Naive thymus-derived CD8-positive, alpha-beta T cell (primary cell): ENCODE measurements at places on chromosomes 11 and 22. TPM values are rescaled to one million over a fixed set of nuclear protein-coding genes. Genes with fewer than 3 reads are reported as not detected.
A peak's percentile ranks its signal among the peaks of the same experiment; 100 is the strongest.

SVIP gene
- total RNA-seq, result 80.7 TPM

C11orf65 gene
- total RNA-seq, result 0.75 TPM

C11orf16 gene
- total RNA-seq, result not detected

APOA5 gene
- not detected for total RNA-seq

RBX1 gene
- 37.0 TPM for total RNA-seq

CRYBB3 gene
- not detected for total RNA-seq

TPBGL gene
- total RNA-seq, result 0.16 TPM

KRTAP5-10 gene
- not detected for total RNA-seq

PRG3 gene
- total RNA-seq, result not detected

DNA sequence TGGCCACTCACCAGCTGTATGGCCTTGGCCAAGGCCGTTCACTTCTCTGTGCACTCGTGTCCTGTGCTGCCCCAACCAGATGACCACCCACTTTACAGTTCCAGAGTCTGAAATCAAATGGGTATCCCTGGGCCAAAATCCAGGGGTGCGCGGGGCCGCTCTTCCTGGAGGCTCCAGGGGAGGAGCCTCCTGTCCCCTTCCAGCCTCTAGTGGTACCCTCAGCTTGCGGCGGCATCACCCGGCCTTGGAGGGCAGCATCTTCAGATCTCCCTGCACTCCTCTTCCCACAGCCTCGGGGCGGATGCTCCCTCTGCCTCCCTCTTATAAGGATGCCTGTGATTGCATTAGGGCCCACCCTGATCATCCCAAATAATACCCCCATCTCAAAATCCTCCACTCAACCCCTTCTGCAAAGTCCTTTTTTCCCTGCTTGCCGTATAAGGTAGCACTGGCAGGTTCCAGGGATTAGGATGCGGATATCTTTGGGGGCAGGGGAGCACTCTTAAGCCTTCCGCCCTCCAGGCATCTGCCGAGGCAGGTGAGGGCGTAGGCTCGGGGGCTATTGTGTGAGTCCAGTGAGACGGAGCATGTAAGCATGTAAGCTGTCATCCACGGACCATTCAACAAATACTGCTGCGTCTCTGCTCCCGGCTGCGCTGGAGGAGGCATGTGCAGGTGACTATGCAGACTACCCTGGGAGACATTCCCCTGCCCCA, 24.4 kb upstream of the SHISAL1 start:
- no peak overlapping the region for H3K27ac ChIP-seq
- peaks cover 3% of the 10 kb centered on the region for H3K4me1 ChIP-seq
- H3K36me3 ChIP-seq, result no peaks in the 10 kb centered on the region
- DNase-seq, result no peak
- H3K27me3 ChIP-seq, result peaks cover 6% of the 10 kb centered on the region

DNA sequence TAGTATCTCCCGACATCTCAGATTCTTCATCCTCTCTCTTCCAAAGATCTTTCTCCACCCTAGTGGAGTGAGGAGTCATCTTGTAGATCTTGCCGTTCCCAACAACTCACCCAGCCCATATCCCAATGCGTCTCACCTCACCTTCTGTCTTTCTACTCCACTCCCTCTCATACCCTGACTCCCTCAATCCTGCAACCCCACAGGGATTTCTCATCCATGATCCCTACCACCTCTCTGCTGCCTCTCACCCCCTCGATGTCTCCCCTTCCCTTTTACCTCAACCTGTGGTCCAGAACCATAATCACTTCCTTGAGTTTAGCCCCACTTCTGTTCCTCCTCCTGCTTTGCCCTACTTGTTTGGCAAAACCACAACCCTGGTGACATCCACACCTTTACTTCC, 41.7 kb downstream of the OTOG start:
- no peak for DNase-seq
- no peak overlapping the region for H3K4me3 ChIP-seq
- peaks cover 16% of the 10 kb centered on the region for H3K27me3 ChIP-seq
- no peaks in the 10 kb centered on the region for H3K4me1 ChIP-seq
- no peak overlapping the region for H3K27ac ChIP-seq
- no peaks in the 10 kb centered on the region for H3K36me3 ChIP-seq

GRCh38 chr11:67492801-67493547, 10.1 kb downstream of the AIP start:
- H3K27me3 ChIP-seq, result no peaks in the 10 kb centered on the region
- no peak for DNase-seq
- H3K4me1 ChIP-seq, result peaks cover 15% of the 10 kb centered on the region

- H3K36me3 ChIP-seq, result peaks cover 63% of the 10 kb centered on the region
- DNase-seq, result no peak
- H3K4me1 ChIP-seq, result peaks cover 2% of the 10 kb centered on the region
These were observed 37.2 kb downstream of the FAR1 start for GRCh38 chr11:13705710-13706109.

DNA sequence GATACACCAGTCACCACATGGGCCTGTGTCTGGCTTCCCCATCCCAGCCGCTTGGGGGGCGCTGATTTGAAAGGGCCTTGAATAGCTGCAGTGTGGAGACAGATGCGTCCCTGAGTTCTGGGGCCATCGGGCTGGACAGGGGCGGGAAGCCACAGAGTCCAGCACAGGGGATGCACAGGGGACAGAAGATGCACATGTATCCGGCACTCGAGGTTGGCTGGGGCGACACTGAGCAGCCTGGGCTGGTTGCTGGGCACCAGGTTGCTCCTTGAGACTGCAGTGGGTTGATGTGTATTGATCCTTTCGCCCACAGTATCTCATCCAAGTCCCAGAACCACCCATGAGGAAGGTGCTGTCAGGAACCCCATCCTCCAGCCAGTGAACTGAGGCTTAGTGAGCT, 99.3 kb upstream of the SYT13 start:
- H3K4me1 ChIP-seq, result peaks cover 9% of the 10 kb centered on the region
- no peaks in the 10 kb centered on the region for H3K36me3 ChIP-seq
- H3K27me3 ChIP-seq, result peaks cover 14% of the 10 kb centered on the region
- H3K27ac ChIP-seq, result no peak overlapping the region
- no peak for DNase-seq

DNA sequence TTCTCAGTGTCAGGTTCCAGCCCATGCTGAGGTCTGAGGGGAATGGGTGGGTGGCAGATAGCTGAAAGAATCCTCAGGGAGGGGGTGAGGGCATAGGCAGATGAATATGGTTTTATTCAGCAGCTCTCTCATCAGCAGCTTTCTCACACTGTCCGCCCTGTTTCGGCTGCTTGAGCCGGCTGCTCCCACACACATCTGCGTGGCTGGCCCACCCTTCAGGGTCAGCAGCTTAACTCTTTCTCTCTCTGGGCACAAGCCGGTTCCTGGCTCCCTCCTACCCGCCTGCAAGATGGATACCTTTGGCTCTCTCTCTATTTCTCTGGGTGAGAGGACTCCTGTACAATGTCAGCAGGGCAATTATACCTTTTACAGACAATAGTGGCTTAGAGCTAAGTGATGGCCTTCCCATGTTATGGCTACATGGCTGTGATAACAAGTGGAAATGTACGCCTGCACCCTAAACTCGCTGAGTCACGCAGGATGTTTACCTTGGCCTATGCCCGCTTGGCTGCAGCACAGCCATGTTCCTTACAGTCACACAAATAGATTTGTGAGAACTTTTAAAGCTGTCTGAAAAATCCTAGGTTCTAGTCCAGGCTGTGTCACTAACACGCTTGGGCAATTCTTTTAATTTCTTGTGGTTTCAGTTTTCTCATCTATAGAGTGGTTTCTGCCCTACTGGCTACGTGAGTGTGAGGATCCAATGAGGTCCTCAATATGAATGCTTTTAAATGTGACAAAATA, 4.1 kb downstream of the MMP20 start:
- H3K4me1 ChIP-seq, result no peaks in the 10 kb centered on the region
- H3K27me3 ChIP-seq, result no peaks in the 10 kb centered on the region
- no peak overlapping the region for H3K27ac ChIP-seq
- no peaks in the 10 kb centered on the region for H3K36me3 ChIP-seq

- peaks cover 74% of the 10 kb centered on the region for H3K4me1 ChIP-seq
- no peak overlapping the region for H3K27ac ChIP-seq
- H3K27me3 ChIP-seq, result peaks cover 6% of the 10 kb centered on the region
- no peaks in the 10 kb centered on the region for H3K36me3 ChIP-seq
These were observed 8.7 kb upstream of the MPEG1 start for GRCh38 chr11:59221441-59221840.

GRCh38 chr11:60280412-60280811, at the start of gene MS4A4A:
TSS of gene MS4A4A (plus strand) at chr11:60280666. CDS start at chr11:60280676, 10 bp downstream.
- H3K4me1 ChIP-seq, result peaks cover 15% of the 10 kb centered on the region
- no peak within 1 kb of the TSS for H3K4me3 ChIP-seq
- H3K36me3 ChIP-seq, result no peaks in the 10 kb centered on the region
- H3K27ac ChIP-seq, result no peak within 1 kb of the TSS

DNA sequence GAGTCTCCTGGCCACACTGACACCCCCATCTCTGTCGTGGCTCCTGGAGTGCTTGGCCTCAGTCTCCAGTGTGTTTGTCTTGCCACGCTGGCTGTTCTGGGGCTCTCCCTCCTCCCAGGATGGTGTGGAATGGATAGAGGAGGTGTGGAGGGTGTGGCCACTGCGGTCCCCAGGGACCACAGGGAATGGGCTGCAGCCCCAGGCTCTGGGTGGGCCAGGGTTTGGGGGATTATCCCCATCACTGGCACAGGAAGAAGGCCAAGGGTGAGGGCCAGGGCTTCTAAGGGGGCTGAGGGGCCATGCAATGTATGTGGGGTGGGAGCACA, 8.1 kb downstream of the GNAZ start:
- H3K27me3 ChIP-seq, result peaks cover 9% of the 10 kb centered on the region
- H3K4me1 ChIP-seq, result peaks cover 3% of the 10 kb centered on the region
- H3K4me3 ChIP-seq, result no peak overlapping the region
- no peak for DNase-seq

DNA sequence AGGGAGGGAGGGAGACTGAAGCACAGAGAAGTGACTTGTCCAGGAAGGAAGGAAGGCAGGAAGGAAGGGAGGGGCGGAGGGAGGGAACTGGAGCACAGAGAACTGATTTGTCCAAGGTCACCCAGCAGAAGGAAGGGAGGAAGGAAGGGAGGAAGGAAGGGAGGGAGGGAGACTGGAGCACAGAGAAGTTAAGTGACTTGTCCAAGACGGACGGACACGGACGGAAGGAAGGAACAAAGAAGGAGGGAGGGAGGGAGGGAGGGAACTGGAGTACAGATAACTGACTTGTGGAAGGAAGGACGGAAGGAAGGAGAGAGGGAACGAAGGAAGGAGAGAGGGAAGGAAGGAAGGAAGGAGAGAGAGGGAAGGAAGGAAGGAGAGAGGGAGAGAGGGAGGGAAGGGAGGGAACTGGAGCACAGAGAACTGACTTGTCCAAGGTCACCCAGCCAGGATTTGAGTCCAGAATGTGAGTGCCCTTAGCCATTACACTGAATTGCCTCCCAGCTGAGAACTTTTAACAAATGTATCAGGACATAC, 1.5 kb downstream of the SLC35F2 start:
- H3K4me3 ChIP-seq, result no peak overlapping the region
- DNase-seq, result no peak
- peaks cover 31% of the 10 kb centered on the region for H3K4me1 ChIP-seq
- H3K27ac ChIP-seq, result no peak overlapping the region

DNA sequence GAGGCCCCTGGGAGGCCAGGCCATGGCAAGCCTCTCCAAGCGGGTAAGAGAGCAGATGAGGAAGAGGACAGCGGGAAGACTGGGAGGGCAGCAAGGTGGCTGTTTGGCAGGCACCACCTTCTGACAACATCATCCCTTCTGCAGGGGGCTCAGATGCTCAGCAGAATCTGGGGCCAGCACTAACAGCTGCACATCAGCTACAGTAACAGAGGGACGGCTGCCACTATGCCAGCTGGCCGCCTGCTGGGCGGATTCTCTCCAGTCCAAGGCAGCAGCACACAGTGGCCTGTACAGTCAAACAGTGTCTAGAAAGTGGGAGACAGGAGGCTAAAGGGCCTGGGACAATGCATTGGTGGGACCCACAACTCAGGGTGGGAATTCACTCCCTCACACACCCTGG, 10.7 kb upstream of the TXN2 start:
- H3K27ac ChIP-seq, result no peak overlapping the region
- no peaks in the 10 kb centered on the region for H3K27me3 ChIP-seq
- H3K4me3 ChIP-seq, result no peak overlapping the region
- DNase-seq, result no peak

GRCh38 chr11:64074239-64074638, 38.5 kb downstream of the FLRT1 start:
- H3K27ac ChIP-seq, result no peak overlapping the region
- no peak overlapping the region for H3K4me3 ChIP-seq
- DNase-seq, result no peak
- H3K36me3 ChIP-seq, result no peaks in the 10 kb centered on the region
- no peaks in the 10 kb centered on the region for H3K27me3 ChIP-seq

- peak overlapping the region; percentile 99 for H3K27ac ChIP-seq
- peaks cover 81% of the 10 kb centered on the region for H3K4me1 ChIP-seq
- no peaks in the 10 kb centered on the region for H3K36me3 ChIP-seq
- no peak overlapping the region for H3K4me3 ChIP-seq
- DNase-seq, result no peak
These were observed 10.8 kb downstream of the ARAP1 start for GRCh38 chr11:72741429-72741833.

DNA sequence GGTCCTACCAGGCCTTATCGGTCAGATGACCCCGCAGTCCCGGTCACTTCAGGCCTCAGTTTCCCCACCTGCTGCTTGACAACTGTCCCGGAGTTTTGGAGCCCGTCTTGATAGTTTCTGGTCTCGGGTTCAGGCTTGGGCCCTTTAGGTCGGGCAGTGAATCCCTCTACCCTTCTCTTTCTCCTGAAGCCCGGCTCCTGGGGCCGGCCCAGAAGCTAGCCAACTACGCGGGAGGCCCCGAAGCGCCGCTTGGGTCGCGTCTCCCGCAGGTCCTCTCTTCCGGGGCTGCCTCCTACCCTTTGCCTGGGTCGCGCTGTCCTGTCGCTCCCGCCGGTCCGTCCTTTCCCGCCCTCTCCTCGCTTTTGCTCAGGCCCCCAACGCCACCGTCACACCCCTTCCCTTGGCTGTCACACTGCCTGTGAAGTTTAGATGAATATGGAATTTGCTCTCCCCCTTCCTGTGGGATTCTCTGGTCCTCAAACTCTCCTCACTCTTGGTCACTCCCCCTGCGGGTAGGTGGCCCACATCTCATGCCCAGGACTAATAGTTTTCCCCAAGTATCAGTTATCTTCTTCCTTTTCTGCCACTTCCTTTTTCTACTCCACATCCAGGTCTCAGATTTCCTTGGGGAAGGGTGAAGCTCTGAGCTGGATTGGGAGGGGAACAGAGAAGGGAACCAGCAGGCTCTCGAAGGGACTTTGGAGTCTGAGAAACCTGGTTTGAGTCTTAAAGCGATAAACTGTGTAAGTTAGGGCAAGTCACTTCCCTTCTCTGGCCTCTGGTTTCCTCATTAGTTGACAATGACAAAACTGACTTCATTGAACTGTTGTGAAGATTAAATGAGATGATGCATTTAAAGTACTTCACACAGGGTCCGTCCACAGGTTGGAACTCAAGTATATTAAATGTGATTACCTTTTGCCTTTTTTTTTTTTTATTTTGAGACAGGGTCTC, 790 bp downstream of the RAB1B start:
- peak overlapping the region; percentile 99 for H3K27ac ChIP-seq
- peak overlapping the region; percentile 93 for H3K4me3 ChIP-seq
- peaks cover 54% of the 10 kb centered on the region for H3K4me1 ChIP-seq
- DNase-seq, result no peak
- H3K36me3 ChIP-seq, result peaks cover 47% of the 10 kb centered on the region

DNA sequence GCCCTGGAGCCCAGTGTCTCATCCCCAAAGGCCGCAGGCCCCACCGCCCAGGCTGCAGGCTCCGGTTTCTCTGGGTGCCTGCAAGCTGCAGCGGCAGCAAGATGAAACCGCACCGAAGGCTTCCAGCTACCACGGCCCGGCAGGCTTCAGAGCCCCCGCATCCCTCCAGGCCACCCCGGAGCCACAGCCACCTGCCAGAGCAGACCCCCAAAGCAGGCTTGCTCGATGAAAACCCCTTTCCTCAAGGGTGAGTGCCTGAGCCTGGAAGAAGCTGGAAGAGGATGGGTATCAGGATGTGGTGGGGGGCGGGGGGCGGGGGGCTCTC, 24.5 kb upstream of the GNB1L start:
- no peaks in the 10 kb centered on the region for H3K36me3 ChIP-seq
- H3K27me3 ChIP-seq, result no peaks in the 10 kb centered on the region
- DNase-seq, result no peak
- H3K4me1 ChIP-seq, result peaks cover 6% of the 10 kb centered on the region
- no peak overlapping the region for H3K27ac ChIP-seq
- no peak overlapping the region for H3K4me3 ChIP-seq
